ENCODE measurements at places on chromosomes 2 and 18.

GRCh38 chr2:75799859-75800258 is 89.1 kb upstream of the GCFC2 start:
- no peak for DNase-seq

DNA sequence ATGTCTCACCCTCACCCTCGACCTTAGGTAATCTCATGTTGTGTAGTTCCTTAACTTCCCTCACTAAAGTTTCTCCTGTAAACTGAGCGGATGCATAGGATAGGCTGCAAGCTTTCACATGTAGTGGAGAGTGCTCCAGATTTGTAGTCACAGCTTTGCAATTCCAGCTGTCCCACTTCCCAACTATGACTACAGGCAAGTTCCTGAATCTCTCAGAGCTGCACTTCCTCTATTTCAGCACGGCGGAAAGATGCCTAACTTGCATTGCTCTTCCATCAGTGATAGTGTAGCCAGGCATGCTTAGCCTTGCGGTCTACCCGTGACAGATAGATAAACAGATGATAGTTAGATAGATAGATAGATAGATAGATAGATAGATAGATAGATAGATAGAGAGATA is 183.1 kb upstream of the CCDC68 start:
- DNase-seq = no peak

GRCh38 chr2:24107336-24107735 is 15.8 kb downstream of the PFN4 start:
- DNase-seq = no peak

- no peak for DNase-seq
These were observed 63.3 kb upstream of the GALNT5 start for GRCh38 chr2:157194097-157194688.

- no peak for DNase-seq
These were observed 7.8 kb upstream of the CCDC141 start for GRCh38 chr2:179057737-179058136.

DNA sequence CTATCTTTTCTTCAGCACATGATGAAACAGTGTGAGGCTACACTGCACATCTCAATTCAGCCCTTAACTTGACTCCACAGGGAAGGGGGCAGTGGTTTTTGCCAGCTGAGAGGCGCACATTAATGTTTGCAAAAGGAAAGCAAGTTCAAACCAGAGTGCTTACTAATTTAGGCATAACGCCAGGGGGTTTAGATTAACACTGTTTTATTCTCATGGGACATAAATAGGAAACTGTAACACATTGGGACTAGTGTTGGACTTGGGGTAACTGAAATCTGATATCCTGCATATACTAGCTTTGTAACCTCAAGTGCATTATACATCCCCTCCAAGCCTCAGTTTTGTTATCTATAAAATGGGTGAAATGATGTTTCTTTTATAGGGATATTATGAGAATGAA is 821.2 kb upstream of the ID2 start:
- DNase-seq = no peak

DNA sequence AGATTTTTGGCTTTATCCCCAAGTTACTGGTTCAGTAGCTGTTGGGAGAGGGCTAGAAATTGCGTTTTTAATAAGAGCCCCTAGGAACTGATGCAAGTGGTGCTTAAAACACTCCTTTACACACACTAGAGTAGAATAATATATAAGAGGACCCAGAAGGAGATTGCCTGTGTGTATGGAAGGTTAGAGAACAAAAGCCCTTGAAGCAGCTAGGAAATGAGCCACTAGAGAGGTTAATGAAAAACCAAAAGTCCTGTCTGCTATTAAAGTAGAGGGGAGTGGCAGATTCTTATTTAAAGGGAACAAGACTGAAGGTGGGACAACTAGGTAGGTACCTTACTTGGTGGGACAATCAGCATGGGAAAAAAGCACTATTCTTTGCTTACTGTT is 14.4 kb upstream of the SLC39A10 start:
- no peak for DNase-seq

GRCh38 chr2:145593280-145593679 is 1073.4 kb upstream of the ZEB2 start:
- no peak for DNase-seq

- no peak for DNase-seq
These were observed 13.6 kb downstream of the LYPD1 start for GRCh38 chr2:132656266-132656975.

GRCh38 chr2:133942398-133942797 is 311.5 kb upstream of the MGAT5 start:
- DNase-seq = no peak

DNA sequence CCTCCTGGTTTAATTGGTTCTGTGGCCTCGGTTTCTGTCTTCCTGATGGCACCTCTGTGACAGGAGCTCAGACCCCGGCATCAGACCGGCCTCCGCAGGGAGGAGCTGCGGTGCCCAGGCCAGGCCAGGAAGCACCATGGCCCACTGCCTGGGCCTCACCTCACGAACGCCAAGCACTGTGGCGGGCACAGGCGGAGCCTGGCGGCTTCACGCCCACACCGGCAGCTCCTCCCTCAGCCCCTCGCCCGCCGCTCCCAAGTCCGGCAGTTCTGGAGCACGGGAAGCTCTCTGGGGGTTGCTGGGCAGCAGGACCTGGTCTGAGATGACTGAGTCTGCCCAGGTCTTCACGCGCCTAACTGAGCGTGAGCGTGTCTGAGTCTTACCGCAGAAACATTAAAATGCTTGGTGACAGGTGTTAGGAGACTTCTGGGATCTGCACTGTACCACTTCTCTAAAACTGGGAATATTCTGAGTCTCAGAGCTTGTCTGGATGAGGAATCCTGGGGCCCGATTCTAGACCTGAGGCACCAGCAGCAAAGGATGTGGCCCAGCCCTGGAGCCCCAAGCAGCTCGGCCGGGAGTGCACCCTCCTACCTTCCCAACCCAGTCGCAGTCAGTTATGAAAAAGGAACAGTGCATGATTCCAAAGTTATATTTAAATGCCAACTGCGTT is 21.9 kb downstream of the RTP5 start:
- DNase-seq = no peak

DNA sequence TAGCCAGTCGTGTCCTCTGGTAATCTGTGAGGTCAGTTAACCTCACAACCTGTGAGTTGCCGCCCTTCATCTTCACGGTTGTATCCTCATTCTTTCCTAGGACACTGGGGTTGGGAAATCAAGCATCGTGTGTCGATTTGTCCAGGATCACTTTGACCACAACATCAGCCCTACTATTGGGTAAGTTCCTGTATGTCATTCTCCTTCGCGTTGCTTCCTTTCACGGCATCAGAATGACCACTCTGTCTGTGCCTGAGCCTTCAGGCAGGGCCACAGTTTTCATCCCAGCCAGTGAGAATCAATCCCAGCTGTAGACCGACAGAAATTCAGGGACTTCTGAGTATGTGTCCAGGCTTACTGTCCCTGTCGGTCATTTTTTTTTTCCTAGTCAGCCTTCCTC is 67.1 kb downstream of the RAB31 start:
- no peak for DNase-seq

DNA sequence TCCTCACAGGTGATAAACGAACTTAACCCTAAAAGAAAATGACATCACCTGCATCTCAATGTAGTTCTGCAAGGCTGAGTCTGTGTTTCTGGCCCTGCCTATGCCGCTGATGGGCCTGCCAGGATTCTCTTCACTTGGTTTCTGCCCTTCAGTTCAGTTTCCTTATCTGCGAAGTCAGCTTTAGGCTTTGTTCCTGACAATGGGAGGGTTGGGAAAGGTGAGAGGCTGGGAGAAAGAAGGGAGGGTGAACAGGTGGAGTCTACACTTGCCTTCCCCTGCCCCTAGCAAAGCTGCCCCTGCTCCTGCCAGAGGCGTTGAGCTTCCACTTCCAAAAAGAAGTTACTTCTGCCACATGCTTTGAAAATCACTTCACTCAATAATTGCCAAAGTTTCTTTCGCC is 124.0 kb upstream of the APCDD1 start:
- DNase-seq = no peak

- DNase-seq = no peak
These were observed 51.3 kb upstream of the ODC1 start for GRCh38 chr2:10499275-10499907.

- no peak for DNase-seq
These were observed 40.9 kb downstream of the TMEM247 start for GRCh38 chr2:46520130-46520711.

- DNase-seq = no peak
These were observed 134.7 kb downstream of the EML6 start for GRCh38 chr2:54858021-54858681.

DNA sequence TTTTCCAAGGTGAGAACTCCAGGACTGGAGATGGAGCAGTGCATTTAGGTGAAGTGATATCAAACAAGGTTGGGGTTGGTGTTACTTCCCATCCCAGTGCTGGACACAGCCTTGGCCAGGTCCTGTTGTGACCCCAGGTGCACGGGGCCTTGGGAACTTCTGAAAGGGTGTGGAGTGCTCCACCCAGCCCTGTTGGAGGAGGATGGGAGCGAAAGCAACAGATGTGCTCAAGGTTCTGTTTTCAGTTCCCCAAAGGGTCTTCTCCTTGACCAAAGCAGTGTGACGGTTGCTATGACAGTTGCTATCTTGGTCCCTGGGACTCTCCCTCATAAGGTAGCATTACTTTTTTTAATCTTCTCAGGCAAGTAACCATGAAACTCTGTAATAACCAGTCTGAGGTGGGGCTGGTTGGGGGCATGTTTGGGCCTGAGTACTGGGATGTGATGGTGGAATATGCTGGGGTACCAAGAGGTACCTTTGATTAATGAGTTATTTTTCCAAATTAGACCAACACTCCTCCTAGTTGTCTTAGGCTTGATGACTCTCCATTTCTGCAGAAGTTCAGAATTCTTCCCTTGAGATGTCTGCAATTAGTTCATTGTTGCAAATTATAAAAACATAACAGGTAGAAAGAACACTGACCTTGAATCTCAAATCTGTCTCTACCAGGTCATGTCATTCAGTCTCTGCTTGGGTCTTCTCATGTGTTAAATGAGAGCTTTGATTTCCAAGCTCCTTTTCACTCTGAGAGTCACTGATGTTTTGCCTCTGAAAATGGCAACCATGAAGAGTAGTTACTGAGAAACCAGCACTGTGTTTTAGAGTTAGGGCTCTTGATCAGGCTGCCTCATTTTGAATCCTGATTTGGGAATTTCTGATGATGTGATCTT is 154.5 kb downstream of the RPIA start:
- no peak for DNase-seq

- DNase-seq = no peak
These were observed 101.5 kb upstream of the GPC1 start for GRCh38 chr2:240333985-240334384.

DNA sequence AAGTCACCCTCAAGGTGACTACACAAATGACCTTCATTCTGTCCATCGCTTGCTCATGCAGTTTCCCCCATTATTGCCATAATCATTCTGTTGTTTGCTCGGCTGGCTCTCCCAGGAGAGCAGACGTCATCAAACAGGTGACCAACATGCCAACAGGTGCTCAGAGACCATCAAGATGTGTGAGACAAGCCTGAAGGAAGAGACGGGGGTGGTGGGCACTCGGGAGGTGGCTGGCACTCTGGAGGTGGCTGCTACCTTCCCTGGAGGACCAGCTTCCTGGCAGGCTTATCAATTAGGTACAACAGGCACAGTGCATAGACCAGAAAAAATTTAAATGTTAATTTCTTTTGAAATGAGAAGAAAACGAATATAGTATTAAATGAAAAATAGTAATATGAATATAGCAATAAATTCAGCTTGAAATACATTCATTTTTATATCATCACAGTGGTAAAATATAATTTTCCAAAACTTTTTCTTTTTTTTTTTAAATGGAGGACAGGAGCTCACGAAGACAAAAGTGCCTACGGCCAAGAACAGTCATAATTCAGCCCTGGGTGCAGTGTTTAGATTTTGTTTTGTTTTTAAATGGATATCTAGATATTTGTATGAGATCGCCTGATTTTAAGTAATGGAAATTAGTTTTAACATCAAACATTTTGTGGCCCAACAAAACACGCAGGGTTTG is 16.9 kb upstream of the HAAO start:
- no peak for DNase-seq

- no peak for DNase-seq
These were observed 67.0 kb downstream of the PSMG2 start for GRCh38 chr18:12769644-12770440.

GRCh38 chr2:73203055-73203681 is 794 bp downstream of the NOTO start:
- DNase-seq = no peak

DNA sequence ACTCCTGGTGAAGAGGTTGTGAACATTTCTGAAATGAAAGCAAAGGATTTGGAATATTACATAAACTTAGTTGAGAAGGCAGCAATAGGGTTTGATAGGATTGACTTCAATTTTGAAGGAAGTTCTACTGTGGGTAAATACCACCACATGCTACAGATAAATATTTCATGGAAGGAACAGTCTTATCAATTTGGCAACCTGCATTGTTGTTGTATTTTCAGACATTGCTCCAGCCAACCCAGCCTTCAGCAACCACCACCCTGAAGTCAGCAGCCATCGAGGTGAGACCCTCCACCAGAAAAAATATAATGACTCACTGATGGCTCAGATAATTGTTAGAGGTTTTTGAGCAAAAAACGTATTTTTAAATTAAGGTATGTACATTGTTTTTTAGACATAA is 10.0 kb downstream of the RDH14 start:
- DNase-seq = no peak

DNA sequence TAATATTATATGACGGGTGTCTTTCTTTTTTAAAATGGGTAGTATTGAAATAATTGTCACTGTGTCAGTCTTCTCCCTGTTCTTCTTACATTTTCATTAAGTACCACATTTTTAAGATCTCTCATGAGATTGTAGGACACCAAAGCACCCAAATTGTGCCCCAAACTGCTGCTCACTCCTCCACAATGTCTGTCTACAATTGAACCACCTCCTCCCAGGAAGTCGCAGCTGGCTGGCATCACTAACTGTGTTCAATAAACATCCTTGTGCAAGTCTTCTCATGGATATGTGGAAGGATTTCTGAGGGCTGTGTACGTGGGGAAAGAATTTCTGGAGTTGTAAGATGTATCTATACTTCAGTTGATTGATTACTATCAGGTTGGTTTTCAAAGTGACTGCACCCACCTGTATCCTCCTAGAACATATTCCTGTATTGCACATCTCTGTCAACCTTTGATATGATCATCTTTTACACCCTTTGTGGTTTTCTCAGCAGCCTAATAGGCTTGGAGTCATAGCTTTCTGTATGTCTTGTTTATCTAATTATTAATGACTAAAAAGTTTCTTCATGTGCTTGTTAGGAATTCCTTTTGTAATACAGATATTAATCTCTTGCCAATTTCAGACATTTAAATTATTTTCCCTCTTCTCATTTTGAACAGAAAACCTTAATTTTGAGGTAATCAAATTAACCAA is 774.9 kb downstream of the RNF144A start:
- no peak for DNase-seq

DNA sequence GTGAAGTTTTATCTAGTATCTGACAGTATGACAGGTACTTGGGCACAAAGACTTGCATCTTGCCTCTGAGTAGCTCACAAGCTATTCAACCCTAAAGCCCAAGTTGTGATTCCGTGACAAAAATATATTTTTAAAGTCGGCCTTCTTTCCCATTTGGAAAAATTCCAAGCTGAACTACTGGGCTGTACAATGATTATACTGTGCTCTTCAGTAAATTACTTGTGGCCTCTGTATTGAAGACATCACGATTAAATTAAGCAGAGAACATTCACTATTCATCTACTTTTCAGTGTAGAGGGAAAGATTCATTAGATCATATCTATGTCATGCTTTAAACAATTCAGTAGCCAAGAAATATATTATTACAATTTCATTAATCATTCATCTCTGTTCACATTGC is 282.2 kb downstream of the CDH2 start:
- DNase-seq = no peak
